ENCODE measurements at places on chromosomes 5 and 9.

DNA sequence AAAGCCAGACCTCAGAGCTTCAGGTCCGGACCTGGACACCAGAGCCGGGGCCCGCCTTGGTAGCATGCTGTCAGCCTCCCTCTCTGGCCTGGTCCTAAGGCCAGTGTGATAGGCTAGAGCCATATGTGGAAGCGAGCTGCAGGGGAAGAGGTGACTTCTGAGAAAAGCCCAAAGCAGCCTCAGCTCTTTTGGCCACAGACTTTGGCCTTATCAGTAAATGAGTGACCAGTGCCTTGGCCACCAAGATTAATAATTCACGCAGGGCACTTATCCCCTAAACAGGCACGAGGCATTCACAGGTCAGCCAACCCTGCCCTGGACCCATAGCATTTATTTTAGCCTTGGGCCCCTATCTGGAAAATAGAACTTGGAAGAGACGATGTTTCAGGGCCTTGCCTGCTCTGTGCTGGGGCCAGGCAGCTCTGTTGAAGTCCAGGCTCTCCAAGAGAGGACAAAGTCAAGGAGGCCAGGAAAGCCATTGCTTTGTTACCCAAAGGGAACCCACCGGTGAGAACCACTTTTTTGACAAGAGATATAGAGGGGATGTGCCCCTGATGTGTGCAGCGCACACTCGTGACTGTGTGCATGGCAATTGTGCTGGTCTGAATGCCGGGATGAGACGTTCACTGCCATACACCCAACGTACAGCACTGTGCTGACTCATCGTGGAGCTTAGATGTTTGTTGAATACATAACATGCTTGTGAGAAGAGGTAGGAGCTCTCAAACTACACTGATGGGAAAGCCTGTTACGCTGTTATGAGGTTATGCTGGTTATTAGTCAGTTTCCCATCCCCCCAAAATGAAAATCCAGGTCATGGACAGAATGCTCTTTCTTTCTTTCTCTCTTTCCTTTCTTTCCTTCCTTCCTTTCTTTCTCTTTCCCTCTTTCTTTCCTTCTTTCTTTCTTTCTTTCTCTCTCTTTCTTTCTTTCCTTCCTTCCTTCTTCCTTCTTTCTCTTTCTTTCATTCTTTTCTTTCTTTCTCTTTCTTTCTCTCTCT, 5.0 kb upstream of the SLC34A1 start:
- peak; percentile 51 for DNase-seq

DNA sequence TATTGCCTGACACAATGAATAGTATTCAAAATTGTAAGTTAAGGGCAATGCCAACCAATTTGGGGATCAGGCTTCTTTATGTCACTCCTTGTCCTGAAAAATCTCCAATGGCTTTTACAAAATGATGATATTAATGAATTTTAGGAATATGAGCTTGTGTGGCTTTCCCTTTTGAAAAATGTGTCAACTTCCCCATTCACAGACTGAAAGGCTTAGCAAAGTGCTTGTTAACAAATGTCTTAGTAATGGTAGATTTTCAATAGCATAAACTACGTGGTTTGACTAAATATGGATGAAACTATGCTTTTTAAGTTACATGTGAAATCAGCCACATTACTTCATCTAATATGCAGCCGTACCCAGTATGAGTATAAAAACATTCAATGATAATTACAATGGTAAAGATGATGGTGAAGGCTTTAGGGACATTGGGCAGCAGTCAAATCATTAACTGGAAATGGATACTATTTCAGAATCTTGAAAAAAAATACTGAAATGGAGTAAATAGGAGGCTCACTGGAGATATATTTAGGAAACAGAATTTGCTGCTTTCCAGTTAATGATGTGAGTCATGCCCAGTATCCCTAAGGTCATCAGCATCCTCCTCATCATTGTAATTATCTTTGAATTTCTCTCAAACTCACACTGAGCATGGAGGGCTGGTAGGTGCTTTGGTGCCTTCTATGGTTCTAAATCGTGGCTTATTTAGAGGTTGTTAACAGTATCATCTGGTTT, 113.3 kb upstream of the ZNF608 start:
- no peak for DNase-seq

DNA sequence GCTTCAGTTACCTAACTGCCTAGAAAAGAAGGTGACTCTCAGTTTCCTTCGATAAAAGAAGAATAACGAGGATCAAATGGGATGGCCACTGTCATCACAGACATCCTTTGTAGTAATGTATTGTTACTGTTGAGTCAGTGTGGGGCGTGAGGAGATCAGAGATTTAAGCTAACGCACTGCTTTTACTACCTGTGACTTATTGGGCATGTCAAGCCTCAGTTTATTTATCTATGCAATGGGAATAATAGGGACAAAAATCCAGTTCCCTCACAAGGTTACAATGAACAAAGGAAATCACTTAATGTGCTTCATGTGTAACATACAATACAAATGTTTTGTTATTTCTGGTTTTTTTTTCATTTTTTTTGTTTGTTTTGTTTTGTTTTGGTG, 255 bp upstream of the TRPM6 start:
- DNase-seq: no peak

GRCh38 chr5:146726020-146726419, 152.5 kb downstream of the PPP2R2B start:
- DNase-seq: no peak

- DNase-seq: no peak
Observed at GRCh38 chr9:132546148-132547051, 36.0 kb upstream of the BARHL1 start.

DNA sequence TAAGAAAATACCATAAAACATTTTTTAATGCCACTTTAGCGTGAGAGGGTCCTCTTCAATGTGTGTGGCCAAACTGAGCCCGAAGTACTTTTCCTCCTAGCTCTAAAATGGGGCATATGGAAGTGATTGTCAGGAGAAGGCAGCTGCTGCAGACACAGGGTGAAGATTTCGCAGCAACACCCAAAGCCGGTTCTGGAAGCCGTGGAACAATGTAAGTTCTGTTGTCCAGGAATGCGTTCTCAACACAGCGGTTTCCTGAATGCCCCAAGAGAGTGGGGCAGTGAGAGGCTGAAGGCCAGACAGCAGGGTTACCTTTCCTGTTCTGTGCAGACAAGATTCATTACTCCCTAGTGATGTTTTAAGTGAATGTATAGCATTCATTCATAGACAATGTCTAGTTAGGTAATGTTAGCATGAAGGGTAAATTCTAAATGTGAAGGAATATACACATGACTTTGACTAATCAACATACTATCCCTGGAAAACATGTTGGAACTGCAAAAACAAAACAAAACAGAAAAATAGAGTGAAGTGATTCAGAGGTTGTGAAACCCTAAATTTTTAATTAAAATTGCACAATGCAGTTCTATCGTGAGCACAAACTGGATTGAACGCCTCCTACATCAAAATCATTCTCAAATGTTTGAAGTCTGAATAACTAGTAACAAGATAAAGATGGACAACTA, 197.0 kb upstream of the SEMA6A start:
- no peak for DNase-seq

DNA sequence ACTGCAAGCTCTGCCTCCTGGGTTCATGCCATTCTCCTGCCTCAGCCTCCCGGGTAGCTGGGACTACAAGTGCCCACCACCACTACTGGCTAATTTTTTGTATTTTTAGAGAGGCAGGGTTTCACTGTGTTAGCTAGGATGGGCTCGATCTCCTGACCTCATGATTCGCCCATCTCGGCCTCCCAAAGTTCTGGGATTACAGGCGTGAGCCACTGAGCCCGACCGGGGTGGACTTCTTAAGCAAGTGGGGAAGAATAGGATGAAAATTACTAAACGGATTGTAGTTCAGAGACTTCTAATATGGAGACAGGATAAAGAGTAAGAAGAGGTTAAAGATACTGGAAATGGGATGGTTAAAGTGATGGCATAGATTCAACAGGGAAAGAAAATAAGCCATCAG, 132.3 kb upstream of the IRX2 start:
- no peak for DNase-seq

DNA sequence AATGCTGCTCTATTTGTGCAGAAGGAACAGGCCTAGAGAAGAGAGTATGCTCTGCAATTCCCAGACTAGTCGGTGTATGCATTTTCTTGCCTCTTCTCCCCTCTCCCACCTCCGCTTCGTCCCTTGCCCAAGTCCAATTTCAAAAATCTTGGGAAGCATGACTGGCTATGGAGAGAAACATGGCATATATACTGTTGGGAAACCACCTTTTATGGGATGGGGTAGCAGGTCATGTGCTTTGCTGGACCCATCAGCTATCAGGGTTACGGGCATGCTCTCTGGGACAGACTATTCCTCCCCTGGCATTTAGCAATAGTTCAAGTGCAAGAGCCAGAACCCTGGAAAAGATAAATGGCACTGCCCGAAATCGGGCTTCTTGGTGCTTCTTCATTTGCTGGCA, 12.0 kb downstream of the ISL1 start:
- DNase-seq: no peak

GRCh38 chr5:43357067-43357466, 43.9 kb upstream of the HMGCS1 start:
- DNase-seq: no peak

- DNase-seq: no peak
Observed at GRCh38 chr9:69811351-69811868, 9.2 kb upstream of the CFAP95 start.

GRCh38 chr9:137791947-137792346, 85.6 kb upstream of the CACNA1B start:
- no peak for DNase-seq

- DNase-seq: no peak
Observed at GRCh38 chr9:12814877-12815237, 40.0 kb downstream of the LURAP1L start.

GRCh38 chr5:113232221-113232620, 202.6 kb downstream of the TSSK1B start:
- DNase-seq: no peak

- no peak for DNase-seq
Observed at GRCh38 chr5:68424799-68425537, 209.4 kb downstream of the PIK3R1 start.

DNA sequence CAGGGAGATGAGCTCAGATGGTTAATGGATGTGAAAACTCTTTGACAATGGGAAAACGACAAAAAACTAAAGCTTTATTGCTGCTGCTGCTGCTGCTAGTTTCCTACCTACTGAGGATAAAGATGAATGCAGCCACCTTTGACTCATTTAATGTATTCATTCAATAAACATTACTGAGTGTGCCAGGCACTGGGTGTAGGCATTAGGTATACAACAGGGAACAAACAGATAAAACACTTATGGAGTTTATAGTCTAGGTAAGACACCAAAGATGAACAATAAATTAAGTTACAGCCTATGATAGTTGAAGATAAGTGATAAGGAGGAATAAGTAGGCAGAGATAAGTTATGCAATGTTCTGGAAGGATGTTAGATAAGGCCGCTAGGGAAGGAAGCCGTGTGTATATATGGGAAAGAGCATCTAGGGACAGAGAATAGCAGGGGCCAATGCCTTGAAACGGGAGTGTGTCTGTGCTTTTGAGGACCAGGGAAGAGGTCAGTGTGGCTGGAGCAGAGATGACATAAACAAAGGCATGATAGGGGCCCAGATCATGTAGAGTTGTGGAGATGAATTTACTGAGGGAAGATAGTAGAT, 477.6 kb downstream of the NTRK2 start:
- no peak for DNase-seq

DNA sequence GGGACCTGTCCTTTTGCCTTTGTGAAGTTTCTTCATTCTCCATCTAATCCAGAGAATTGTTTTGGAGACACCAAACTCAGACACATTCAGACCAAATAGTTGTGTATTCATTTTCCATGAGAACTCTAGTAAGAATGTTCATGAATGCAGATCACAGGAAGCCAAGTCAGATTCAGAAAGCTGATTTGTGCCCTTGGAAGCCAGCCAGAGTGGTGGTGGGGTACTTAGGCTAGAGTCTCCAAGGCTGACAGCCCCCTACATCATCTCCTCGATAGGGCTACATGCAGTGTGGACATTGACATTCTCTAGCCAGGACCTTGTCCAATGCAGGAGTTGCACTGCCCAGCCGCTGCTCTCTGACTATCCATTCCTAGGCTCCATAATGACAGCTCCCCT, 137.6 kb downstream of the UGCG start:
- DNase-seq: no peak
